Activated effector memory CD4-positive, alpha-beta T cell treated with Interleukin-2 at 50 U/mL for 16 hours (primary cell): ENCODE measurements at places on chromosomes 16 and 17.

GRCh38 chr16:56610017-56610608, 1.7 kb downstream of the MT2A start:
- DNase-seq: peak; percentile 48

GRCh38 chr17:69574257-69575197, 160.0 kb downstream of the MAP2K6 start:
- no peak for DNase-seq

GRCh38 chr17:1989135-1989534, 36.0 kb downstream of the RTN4RL1 start:
- DNase-seq: no peak

- no peak for DNase-seq
Measured at GRCh38 chr17:51805765-51806164, 352.7 kb downstream of the CA10 start.
